Activated T-cell treated with anti-CD3 and anti-CD28 coated beads for 48 hours (primary cell): ENCODE measurements at places on chromosomes 3 and 15.

GRCh38 chr3:100209169-100209568 lies 51.6 kb upstream of the TBC1D23 start:
- no peak for DNase-seq

DNA sequence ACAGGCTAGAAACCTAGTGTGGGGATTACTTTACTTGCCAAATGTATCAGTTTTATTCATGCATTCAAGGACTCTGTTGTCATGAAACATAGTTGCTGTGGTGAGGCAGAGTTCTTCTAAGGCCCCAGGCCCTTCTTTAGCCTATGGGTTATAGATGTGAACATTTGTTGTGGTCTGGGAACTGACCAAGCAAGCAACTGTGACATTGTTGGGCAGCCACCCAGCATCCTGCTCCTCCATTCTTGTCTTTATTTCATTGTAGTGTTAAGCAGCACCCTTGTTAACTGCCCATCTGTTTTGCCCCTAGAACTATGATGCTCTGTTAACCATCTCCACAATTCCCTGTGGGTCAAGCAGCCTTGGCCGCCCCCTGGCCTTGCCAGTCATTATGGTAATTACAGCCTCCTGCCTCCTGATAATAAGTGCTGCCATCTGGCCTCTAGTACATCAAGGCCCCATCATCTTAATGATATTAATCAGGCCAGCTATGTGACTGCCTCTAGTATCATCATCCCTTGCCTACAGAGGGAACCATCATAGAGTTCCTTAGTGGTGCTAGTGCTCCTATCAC lies 12.2 kb upstream of the IFT57 start:
- no peak for DNase-seq

DNA sequence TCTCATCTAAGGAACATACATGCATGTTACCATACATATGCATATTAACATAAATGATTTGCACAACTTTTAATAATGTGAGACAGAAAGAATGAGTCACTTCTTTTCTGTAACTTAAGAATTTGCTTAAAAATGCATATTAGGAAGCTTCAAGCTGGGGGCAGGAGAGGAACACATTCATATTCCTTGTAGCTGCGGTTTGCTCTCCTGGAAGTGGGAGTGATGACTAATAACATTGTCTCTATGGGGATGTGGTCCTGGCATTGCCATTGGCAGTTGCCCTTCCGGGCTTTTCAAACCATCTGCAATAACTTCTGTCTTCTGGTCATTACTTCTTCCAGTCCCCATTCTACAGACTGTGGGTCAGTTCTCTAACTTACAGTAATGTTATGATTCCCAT lies 15.6 kb downstream of the CHST2 start:
- DNase-seq, result no peak

DNA sequence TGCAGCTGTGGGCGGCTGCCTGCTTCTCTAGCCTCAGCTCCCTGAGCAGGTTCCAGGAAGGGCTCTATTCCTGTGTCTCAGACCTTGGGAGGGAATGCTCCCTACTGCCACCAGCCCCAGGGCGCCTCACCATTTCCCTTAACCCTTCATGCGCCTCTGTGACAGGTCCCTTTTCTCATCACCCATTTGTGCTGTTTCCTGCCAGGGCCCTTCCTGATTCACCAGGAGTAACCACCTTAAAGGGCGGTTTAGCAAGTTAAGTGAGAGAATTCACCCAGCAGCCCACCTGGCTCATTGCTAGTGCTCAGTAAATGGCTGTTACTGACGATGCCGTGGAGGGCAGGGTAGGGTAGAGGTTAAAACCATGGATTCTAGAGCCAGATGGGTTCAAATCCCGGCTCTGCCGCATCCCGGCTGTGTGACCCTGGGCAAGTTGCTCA lies 87.8 kb downstream of the WNT7A start:
- DNase-seq, result no peak

- no peak for DNase-seq
Measured at GRCh38 chr3:187639927-187640568, 30.1 kb downstream of the SST start.

DNA sequence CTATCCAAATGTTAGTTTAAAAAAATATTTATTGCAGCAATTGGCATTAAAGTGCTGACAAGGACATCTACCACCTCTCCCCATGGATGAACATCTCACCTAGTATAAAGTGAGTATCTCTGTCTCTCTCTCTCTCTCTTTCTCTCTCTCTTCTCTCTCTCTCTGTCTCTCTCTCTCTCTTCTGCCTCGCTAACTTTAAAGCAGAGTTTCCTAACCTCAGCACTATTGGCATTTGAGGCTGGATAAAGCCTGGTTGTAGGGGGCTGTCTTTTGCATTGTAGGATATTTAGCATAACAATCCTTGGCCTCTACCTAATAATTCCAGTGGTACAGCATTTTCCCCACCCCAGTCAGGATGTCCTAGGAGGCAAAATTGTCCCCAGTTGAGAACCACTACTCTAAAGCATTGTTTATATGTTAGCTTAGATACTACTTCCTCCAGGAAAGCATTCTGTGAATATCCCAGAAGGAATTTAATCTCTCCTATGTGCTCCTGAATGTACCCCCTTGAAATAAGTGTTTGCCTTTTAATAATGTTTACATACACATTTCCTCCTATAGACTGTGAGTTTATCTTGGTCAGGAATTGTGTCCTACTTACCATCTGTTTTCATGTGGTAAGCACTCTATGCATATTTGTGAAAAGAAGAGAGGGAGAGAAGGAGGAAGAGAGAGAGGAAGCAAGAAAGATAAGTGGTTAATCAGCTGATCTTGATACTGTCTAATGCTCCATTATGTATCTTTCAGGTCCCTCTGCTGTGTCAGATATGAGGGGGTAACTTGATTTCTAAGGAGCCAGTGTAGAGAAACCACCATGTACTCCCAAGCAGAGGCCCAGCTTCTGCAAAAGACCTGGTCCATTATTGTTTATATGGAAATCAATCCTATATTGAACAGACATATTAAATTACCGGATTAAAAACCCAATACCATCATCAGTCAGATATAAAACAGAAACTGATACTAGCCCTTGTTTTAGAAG lies 346.6 kb downstream of the RBMS3 start:
- no peak for DNase-seq

DNA sequence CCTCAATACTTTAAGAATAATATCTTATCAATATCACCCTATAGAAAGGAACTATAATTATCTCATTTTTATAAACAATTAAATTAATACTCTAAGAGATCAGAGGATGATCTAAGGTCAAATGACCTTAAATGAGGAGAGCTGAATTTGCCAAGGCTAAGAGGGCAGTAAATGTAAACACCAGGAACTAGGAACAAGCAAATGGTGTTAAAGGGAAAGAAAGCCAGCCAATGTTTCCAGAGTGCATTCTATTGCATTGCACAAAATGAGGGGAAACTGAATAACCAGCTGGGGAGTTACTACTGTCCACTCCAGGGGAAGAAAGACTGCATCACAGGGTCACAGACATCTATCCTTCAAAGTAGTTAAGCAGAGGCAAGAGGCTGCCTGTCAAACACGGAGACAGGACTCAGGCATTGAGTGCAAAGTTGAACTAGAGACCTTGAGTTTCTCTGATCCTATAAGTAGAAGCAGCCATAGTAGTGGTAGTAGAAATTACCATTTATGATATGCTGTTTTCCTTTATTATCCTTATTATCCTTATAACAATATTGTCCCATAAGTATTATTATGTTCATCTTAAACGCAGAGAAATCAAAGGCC lies 466.4 kb downstream of the MAGI1 start:
- no peak for DNase-seq

- no peak for DNase-seq
Measured at GRCh38 chr3:102018551-102018950, 169.2 kb downstream of the NFKBIZ start.

DNA sequence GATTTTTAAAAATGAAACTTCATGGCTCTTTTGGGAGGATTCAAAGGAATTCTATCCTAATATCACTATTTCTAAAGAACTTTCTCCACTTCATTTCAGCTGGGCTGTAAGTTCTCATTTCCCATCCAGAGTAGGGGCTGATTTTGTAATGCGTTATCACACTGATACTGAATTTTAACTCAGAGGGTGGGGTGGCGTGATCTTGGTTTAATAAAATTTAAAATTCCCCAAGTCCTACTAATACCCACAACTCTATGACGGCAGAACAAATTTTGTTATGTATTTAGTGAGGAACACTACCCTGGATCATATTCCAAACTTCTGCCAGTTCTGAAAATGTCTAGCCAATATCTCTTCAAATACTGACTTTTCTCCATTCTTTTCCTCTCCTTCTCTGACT lies 92.7 kb downstream of the ASB7 start:
- DNase-seq, result no peak

GRCh38 chr15:69092159-69092558 lies 68.3 kb upstream of the GLCE start:
- DNase-seq, result no peak

DNA sequence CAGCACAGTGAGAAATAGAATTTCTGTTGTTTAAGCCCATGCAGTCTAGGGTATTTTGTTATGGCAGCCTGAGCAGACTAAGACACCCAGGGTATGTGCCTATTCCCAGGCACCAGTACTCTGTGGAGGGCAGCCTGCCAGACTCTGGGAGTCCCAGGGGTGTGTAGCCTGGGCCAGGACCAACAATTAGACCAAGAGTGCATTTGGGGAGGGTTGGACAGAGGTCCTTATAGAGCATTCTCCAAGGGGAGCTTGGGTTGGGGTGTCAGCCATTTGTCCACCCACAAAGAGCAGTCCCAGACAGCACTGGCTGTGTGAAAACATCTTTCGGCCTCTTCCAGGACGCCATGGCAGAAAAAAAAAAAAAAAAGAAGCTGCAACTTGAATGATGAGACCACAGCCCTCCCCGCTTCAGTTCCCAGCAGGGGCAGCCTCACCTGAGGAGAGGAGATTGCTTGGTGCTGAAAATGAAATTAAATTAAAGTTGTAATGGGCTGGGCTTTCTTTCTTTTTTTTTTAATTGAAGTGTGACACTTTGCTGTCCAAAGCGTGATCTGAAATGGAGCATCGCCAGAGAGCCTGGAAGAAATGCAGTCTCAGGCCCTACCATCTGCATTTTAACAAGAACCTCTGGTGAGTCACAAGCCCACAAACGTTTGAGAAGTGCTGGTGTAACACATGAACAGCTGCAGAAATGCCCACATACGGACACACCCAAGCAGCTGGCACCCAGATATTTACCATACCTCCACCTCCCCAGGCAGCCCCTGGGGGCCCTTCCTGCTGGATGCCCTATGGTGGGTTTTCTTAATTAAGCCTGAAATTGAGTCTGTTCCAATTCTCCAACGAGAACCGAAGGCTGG lies 21.3 kb upstream of the CAV3 start:
- no peak for DNase-seq

DNA sequence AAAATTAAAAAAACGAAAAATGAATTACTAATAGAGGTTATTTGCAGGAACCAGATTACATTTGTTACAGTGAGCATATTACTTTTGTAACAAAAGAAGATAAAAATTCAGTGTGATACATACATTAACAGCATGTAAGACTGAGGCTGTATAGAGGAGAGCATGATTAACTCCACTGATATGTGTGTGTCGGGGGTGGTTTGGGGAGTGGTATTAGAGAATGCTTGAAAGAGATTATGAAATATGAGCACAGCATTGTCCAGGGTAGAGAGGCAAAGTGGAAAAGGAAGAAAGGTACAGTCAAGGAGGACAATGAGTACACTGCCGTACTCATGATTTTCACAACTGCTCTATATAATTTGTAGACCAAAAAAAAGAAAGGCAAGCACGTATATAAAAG lies 62.9 kb upstream of the LRRFIP2 start:
- no peak for DNase-seq
